ENCODE measurements at places on chromosomes 2 and 18.

- H3K36me3 ChIP-seq = peaks cover 5% of the 10 kb centered on the region
- no peak for DNase-seq
- no peak overlapping the region for H3K27ac ChIP-seq
- peaks cover 49% of the 10 kb centered on the region for H3K27me3 ChIP-seq
- no peak overlapping the region for H3K4me3 ChIP-seq
Observed at GRCh38 chr2:111058264-111058663, 62.5 kb upstream of the BCL2L11 start.

DNA sequence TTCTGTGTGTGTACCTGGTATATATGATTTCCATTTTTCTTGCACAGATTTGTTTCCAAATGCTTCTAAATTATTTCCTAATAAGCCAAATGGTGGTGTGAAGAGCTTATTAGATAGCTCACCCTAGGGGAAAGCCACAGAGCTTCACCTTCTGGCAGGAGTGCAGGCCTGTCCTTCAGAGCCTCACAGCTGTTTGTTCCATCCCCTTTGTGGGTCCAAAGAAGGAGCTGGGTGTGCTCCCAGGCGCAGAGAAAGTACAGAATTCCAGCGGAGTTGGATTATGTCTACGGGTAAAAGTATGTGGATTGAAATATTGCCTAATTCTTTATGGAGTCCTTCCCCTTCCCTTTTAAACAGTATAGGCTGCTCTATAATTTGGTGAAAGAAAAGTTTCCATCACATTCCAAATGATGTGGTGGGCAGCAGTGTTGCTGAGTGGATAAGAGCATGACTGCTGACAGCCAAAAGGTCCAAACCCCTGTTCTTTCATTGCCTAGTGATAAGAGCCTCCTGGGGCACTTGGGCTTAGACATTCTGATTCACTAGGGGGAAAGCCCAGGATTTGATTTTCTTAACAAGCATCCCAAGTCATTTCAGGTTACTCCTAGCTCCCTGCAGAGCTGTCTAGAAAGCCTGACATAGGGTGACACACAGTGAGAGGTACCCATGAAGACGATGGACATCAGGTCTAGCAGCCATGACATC is 86.6 kb downstream of the WDSUB1 start:
- H3K27me3 ChIP-seq = no peaks in the 10 kb centered on the region
- no peak overlapping the region for H3K4me3 ChIP-seq
- peaks cover 12% of the 10 kb centered on the region for H3K4me1 ChIP-seq
- no peak overlapping the region for H3K27ac ChIP-seq
- no peaks in the 10 kb centered on the region for H3K36me3 ChIP-seq

GRCh38 chr2:239712755-239713154 is 311.9 kb upstream of the HDAC4 start:
- DNase-seq = no peak
- H3K27ac ChIP-seq = no peak overlapping the region
- H3K4me1 ChIP-seq = no peaks in the 10 kb centered on the region

DNA sequence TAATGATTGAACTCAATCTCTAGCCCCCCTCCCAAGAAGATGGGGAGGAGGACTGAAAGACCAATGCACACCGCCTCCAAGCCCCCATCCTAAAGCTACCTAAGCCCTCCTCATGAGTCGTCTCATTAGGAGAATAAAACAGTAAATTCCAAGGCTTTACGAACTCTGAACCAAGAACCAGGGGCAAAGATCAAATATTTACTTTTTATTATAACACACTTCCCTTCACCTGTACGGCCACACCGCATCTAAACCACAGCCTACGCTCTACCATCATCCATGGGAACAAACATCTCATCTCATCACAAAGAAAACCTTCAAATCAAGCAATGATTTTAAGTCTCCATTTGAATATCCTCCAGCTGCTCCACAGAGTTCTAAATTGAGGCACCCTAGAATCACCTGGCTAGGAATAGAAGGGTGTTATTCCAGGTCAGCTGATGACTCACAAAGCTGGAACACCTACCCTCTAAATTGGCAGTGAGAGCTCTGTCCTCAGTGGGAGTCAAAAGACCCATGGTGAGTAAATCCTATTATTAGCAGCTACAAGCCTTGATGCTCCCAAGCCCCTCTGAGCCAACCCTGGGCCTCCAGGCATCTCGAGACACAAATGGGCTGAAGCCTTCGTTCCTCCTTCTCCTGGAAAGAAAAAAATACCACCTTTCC is 45.6 kb upstream of the BZW1 start:
- H3K4me3 ChIP-seq = no peak overlapping the region
- peaks cover 14% of the 10 kb centered on the region for H3K4me1 ChIP-seq
- peaks cover 15% of the 10 kb centered on the region for H3K27me3 ChIP-seq
- H3K36me3 ChIP-seq = no peaks in the 10 kb centered on the region

DNA sequence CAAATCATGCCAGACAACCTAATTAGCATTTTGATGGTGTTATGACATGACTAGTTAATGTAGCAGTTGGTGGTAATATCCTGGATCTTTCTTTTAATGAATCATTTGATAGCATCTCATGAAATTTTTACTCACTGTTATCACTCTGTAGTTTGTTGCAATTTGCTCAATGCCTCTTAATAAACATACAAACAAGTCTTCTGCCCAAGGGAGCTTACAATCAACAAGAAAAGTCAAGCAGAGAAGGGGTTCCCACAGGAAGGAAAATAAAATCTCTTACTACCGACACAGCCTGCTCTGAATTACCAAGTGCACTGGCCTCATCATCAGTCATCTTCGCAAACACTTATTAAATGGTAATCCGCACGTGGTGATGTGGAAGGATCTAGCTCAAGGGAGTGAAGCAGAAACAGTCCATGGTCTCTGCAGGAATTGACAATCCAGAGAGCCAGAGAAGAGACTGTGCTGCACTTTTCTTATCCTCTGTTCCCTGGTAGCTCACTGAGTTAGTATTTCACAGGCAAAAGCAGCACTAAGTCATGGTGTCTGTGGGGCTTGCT is 263.5 kb downstream of the EPHA4 start:
- H3K27me3 ChIP-seq = peaks cover 3% of the 10 kb centered on the region
- no peak overlapping the region for H3K27ac ChIP-seq
- no peak for DNase-seq
- H3K4me1 ChIP-seq = peaks cover 5% of the 10 kb centered on the region
- no peak overlapping the region for H3K4me3 ChIP-seq

Data from activated naive CD4-positive, alpha-beta T cell treated with anti-CD3 and anti-CD28 coated beads, Interleukin-2, amount 10 ng/mL, durations not matched to agents 7 days and 5 days (primary cell).